T-cell (primary cell): ENCODE measurements at places on chromosomes 4 and X.
A peak's percentile ranks its signal among the peaks of the same experiment; 100 is the strongest.

- DNase-seq: no peak
Measured at GRCh38 chrX:7706032-7706431, 136.9 kb upstream of the VCX start.

- DNase-seq: no peak
Measured at GRCh38 chr4:105474099-105474518, 247 bp upstream of the PPA2 start.

DNA sequence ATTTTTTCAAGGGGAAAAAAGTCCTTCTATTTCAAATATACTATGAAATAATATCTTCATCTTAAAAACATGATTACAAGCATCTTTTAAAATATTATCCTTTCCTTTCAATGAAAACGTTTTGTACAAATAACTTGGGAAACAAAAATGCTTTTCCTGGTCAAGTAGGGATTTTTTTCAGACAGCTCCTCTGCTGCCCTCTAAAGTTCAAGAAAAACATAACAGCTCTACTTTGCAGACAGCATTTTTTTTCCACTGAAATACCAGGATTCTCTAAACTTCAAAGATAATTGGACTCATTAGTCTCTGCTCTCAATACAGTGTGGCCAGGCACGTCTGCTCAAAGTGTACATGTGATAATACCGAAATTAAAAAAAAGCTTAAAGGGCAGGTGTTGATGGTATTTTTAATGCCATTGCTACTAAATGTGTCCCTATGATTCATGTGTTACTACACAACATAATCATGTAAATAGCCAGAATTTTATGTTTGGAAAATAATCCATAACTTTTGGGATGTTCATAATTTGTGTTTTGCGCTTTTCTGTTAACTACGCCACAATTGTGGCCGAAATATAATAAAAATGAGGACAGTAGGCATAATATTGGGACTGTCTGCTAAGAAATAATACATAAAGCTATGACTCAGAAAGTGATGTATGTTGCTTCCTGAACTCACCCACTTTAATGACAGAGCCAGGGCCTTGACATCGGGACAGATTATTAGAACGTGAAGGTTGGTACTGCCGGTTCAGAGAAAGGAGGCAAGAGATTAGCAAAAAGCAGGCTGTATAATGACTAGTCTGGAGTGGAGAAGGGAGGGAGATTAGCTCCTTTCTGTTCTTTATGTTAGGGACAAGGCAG lies 478.9 kb downstream of the KCNIP4 start:
- no peak for DNase-seq

DNA sequence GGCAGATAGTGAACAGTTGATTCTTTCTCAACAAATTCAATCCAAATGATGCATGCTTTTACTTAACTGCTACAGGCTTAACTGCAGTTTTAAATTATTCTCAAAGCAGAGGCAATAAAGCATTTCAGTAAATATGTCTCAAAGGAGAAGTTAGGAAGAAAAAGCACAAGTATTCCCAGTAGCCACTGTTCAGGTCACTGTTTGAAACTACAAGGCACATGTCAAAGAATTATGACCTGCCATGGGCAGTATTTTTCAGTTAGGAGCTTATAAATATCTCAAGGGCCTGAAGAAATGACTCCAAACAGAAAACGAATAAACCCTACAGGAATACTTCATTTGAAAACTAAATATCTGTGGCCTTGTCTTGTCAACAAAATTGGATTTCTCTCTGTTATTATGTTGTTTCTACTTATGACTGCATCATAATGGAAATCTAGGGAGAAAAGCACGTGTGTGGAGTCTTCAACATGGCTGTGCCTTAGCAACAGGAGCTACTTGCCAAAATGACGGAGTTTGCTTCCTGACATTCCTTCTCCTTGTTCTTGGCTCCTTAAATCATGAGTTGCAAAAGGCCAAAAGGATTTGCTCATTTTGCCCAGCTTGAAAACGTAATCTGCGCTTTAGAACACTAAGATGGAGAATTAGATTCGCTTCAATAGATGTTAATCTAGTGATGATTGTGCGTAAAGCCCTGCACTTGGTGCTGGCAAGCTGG lies 67.6 kb upstream of the GPR101 start:
- no peak for DNase-seq

DNA sequence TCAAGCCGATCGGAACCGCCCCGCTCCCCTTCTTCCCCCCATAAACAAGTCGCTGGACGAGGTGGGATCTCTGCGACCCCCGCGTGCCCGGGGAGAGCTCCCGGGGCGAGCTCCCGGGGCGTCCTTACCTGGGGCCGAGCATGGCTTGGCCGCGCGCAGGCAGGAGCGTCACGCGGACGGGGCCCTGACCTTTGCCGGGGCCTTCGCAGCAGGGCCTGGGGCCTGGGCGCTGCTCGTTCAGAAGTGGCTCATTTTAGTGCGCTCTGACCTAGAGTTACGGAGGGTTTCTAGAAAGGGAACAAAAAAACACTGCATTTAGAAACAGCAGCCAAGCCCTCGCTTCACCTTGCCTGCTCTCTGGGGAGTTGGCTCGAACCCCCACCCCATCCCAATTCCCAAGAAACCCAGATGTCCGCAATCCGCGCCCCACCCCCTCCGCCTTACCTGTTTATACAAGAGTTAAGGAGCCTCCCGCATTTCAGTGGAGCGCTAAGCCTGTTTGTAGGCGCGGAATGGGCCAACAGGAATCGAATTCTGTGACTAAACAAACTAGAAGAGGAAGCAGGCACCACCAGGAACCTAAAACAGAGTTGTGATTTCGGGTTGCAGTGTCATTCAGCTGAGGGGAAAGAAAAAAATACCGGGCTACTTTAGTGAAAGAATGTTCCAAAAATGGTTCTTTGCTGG lies 814 bp upstream of the RBM47 start:
- no peak for DNase-seq

- DNase-seq: no peak
Measured at GRCh38 chr4:36123906-36124305, 120.4 kb downstream of the ARAP2 start.

GRCh38 chr4:131316086-131316485 lies 1833.0 kb upstream of the PCDH10 start:
- DNase-seq: no peak

- DNase-seq: no peak
Measured at GRCh38 chrX:148284821-148285220, 215.6 kb upstream of the AFF2 start.

DNA sequence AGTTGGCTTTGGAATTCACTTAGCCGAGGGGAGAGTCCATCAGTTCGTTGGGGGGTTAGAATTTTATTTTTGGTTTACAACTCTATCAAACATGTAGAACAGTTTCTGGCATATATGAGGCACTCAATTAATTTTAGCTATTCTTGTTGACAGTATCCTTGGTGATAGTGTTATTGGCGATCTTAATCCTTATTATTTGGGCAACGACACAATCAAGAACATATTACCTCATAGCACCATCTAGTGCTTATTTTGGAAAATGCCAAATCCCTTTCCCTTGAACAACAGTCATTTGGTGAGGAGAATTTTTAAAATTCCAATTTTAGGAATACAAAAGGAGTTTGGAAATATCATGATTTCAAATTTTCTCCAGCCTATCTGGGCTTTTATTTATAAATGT lies 17.9 kb upstream of the PGRMC1 start:
- DNase-seq: no peak

GRCh38 chr4:76894537-76895255 lies 3.2 kb downstream of the SOWAHB start:
- no peak for DNase-seq

DNA sequence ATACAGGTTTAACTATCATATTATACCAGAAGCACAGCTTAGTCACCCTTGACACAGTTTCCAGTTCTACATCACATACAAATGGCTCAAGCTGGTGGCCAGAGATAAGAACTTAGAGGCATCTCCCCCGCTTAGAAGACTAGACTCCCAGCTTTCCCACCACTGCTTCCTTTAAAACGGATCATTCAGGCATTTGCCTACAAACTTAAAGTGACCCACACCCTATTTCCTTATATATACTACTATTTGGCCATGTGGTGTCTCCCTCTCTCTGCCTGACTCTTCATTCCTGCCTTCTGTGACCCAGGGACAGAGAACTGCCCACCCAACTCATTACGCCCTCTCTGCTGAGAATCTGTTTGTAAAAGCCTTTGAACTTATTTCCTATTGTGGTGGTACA lies 781.2 kb upstream of the DIAPH2 start:
- no peak for DNase-seq

GRCh38 chrX:114065577-114066223 lies 518.2 kb upstream of the HTR2C start:
- DNase-seq: no peak

DNA sequence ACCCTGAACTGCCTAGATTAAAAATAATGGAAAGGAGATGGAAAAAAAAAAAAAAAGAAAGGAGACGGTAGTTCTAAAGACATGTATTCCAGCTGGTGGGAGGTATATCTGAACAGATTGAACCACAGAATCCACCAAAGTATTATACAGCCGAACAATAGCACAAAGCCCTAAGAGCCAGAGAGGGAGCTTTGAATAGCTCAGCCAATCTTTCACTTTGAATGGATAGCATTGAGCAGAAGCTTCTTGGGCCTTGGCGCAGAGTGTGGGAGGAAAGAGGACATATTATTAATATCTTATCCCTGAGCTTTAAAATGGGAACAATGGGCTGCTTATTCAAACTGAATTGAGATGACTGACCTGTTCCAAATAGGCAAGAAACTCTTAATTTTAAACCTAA lies 147.8 kb upstream of the PAQR3 start:
- DNase-seq: no peak

DNA sequence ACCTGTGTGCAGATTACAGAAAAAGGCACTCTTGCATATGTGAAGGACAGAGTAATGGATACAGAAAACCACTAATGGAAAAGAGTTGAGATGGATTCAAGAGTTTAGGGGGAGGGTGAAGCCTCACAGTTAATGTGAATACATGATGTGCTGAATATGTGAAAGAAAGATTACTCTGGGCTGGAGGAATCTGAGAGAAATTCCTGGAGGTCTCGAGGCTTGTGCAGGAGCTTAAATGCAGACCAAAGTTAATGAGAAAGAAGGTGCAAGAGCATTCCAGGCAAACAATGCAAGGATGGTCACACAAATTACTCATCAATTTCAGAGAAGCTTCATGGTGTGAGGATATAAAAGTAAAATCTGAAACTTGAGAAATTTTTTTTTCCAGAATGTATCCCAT lies 768.8 kb downstream of the STPG2 start:
- no peak for DNase-seq

DNA sequence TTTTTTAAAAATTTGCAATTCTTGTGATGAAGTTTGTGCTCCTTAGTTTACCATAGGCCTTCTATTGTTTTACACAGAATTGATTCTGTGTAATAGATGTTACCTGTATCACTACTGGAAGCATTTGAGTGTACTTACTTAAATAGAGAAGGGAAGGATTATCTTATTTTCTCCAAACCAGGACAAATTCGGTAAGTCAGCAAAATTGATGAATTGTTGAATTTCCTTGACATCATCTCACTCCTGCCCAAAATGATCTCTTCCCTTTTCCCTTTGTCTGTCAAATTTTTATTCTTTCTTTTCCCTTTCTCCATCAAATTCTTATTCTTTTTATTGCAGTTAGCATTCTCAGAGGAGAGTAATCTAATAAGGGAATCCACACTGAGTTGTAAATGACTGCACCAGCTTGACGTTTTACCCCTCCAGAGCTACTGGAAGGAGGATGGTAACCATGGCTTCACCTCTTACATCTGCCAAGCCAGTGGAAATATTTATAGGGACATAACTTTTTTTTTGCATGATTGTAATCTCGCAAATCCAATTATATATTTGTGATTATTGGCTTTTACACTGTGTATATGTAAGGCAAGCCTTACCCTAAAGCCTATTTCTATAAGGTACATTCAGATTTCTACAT lies 42.6 kb upstream of the HAND2 start:
- no peak for DNase-seq

DNA sequence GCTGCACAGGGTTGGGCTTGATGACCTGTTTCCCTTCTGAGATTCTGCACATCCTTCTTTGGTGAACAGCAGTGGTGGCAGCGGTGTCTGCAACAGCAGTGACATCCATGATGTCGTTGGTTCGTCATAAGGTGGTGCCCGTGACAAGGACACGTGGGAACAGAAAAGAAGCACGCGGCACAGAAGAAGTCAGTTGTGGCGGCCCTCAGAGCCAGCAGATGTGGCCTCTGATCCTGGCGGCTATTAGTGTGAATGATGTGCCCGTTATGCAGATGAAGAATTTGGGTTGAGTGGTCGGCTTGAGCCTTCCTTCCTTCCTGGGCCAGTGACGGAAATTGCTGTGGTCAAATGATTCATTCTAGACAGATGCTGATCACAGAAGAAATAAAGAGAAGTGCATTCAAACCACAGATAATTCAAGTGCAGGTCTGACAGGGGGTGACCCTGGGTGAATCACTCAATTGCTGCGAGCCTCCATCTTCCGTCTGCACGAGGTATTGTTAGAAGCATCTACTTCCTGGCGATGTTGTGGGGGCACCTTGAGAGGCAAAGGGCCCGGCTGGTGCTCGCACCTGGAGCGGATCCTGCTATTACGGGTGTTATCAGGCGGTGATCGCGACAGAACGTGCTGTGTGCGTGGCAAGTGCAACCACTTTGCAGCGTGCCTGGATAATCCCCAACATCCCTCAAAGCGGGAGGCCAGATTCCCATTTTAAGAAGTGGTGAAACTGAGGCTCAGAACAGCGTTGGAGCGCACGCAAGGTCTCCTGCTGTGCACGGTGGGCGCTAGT lies 215.2 kb upstream of the PSAPL1 start:
- DNase-seq: peak; percentile 54

- no peak for DNase-seq
Measured at GRCh38 chr4:138034871-138035270, 207.3 kb downstream of the SLC7A11 start.

- DNase-seq: no peak
Measured at GRCh38 chr4:152988721-152989553, 52.8 kb downstream of the FHDC1 start.

DNA sequence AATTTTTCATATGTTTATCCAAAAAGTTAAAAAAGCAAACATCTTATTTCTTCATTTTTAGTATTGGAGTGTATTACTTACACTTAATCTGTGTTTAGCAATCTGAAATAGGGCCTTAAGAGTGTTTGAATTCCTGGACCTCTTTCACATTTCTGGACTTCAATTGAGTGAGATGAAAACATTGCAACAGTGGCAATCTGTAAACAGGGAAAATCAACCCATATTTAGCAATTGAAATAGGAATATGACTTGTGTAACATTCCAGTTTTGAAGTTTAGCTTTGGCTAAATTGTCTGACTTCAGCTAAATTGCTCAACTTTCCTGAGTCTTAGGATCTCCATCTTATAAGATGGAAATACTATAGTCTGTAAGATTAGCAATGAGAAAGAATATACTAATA lies 34.6 kb upstream of the FHL1 start:
- DNase-seq: no peak

DNA sequence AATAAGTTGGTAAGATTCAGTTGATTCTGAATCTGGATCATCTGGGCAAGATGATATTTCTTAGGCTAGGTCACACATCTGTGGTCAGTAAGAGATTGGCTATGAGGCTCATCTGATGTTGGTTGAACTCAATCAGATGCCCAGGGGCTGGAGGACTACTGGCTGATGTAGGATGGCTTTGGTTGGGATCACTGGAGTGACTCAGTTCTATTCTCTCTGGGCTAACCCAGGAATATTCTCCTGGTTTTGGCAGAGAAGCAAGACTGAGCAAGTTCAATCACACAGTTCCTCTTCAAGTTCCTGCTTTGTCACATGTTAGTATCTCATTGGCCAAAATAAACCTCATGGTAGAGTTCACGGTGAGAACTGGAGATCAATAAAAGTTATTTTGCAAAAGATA lies 902.3 kb upstream of the SLIT2 start:
- no peak for DNase-seq

- no peak for DNase-seq
Measured at GRCh38 chr4:183714626-183715025, 55.5 kb downstream of the TRAPPC11 start.
